ENCODE measurements at places on chromosomes 4 and X.

DNA sequence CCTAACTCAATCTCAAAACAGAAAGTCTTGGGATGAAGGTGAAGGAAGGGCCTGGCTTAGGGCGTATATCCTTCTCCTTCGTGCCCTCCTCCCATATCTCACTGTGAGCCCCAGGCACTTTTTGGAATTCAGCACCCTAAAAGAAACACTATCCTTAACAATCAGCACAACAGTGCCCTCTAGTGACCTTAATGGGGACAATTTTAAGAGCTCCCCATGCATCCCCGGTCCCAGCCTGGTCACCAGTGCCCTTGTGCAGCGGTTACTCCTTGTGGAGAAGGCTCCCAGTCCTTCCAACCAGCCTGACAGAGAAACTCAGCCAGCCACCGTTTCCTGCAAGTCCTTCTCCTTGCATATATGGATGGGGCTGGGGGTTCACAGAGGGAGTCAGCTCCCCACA lies 4.2 kb downstream of the PAK3 start:
- peak; percentile 9 for DNase-seq

GRCh38 chrX:119698845-119699244 lies 5.9 kb upstream of the SEPTIN6 start:
- no peak for DNase-seq

- no peak for DNase-seq
Observed at GRCh38 chr4:123619326-123619725, 222.7 kb downstream of the SPRY1 start.

DNA sequence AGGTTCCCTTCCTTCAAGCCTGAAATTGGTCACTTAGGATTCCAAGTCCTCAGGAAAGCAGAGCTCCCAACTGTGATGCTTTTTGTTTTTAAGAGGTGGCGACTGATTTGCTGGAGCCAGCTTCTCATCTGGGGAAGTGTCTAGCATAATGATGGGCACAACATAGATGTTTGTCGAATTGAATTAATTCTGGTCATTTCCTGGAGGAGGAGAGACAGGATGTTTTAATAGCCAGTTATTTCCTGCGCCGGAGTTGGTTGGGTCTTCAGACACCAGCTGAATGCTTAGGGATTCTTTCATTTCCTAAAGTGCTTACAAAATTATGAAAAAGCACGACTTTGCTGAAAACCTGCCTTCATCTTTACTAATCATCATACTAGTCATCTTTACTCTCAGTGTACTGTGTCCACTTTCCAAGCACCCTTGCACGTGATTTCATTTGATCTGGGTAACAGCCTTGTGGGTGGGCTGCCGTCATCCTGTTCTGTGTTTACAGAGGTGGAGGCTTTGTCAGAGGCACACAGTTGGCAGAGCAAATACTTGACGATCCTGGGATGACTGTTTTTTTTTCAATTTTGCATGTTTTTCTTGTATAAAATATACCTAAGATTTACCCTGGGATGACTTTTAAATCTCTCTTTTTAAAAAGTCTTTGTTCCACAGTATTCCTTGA lies 49.5 kb downstream of the RGS12 start:
- no peak for DNase-seq

GRCh38 chrX:12921886-12922598 lies 15.6 kb downstream of the TLR8 start:
- no peak for DNase-seq

- no peak for DNase-seq
Observed at GRCh38 chr4:150173982-150174398, 95.7 kb downstream of the DCLK2 start.

GRCh38 chr4:12588582-12588981 lies 895.6 kb downstream of the RAB28 start:
- no peak for DNase-seq

DNA sequence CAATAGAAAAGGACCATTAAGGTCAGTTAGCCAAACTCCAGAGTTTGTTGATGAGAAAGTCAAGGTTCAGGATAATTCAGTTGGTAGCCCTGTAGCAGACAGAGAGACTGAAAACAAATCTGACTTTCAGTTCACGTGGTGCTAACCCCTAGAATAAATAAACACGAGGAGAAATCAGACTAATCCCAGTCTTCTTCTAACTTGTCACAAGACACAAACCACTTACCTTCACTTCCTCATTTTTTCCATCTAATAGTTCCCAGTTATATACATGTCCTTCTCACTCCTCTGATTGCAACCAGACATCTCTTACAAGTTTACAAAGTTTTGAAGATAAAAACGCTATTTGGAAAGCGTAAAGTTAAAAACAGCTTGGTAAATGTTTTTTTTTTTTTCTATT lies 7.7 kb downstream of the TLR7 start:
- no peak for DNase-seq

- DNase-seq = no peak
Observed at GRCh38 chr4:82469791-82470345, 39.5 kb downstream of the ENOPH1 start.

DNA sequence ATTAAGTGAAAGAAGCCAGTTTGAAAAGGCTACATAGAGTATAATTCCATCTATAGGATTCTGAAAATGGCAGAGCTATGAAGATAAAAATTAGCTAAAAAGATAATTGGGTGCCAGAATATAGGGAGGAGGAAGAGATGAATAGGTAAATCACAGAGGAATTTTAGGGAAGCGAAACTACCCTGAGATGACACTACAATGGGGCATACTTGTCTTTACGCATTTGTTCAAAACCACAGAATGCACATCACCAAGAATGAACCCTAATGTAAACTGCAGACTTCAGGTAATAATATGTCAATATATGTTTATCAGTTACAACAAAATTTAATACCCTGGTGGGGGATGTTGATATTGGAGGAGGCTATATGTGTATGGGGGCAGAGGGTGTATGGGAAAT lies 1342.9 kb downstream of the ADGRL3 start:
- no peak for DNase-seq

DNA sequence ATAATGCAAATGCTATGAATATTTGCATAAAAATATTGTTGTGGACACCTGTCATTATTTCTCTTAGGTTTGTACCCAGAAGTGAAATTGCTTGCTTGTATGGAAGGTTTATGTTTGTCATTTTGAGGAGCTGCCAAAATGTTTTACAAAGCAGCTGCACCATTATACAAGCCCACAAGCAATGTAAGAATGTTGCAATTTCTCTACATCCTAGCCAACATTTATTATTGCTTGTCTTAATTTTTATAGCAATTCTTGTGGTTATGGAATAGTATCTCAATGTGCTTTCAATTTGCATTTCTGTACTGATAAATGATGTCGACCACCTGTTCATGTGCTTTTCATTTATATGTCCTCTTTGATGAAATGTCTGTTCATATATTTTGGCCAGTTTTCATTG lies 18.7 kb upstream of the RBMX start:
- DNase-seq = no peak
